ENCODE measurements at places on chromosomes 2 and 18.
A peak's percentile ranks its signal among the peaks of the same experiment; 100 is the strongest.

DNA sequence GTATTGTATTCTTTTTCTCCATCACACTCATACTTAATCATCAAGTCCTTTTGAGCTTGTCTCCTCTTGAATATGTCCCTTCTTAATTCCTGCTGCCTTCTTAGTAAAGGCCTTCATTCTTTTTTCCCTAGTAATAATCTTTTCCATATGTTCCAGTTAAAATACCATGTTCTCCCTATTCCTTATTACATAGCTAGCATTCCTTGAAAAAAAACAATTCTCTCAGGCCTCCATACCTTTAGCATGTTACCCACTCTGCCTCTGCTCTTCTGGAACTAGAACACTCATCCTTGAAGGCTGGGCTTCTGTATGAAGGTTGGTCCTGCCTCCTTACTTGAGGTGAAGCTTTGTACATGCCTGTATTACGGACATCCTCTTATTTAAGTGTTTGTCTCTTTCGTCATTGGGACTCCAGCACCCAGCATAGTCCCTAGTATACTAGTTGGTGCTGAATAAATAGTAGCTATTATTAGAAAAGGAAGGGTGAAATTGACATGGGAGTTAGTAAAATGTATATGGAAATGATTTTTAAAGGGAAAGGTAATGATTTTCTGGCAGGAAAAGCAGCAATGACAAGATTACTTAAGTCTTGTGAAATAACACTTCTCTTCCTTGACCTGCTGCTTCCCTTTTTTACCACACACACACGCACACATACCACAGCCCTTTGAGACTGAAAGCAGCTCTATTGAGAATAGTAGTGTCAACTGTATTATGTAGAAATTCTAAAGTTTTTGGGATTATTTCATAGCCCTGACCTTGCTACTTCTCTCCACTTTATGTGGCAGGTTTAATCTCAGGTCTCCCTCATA is 45.6 kb downstream of the REL start:
- DNase-seq: no peak

- DNase-seq: no peak
Observed at GRCh38 chr2:210620456-210620855, 64.1 kb downstream of the CPS1 start.

GRCh38 chr2:168717790-168718502 is 84.5 kb upstream of the NOSTRIN start:
- no peak for DNase-seq

DNA sequence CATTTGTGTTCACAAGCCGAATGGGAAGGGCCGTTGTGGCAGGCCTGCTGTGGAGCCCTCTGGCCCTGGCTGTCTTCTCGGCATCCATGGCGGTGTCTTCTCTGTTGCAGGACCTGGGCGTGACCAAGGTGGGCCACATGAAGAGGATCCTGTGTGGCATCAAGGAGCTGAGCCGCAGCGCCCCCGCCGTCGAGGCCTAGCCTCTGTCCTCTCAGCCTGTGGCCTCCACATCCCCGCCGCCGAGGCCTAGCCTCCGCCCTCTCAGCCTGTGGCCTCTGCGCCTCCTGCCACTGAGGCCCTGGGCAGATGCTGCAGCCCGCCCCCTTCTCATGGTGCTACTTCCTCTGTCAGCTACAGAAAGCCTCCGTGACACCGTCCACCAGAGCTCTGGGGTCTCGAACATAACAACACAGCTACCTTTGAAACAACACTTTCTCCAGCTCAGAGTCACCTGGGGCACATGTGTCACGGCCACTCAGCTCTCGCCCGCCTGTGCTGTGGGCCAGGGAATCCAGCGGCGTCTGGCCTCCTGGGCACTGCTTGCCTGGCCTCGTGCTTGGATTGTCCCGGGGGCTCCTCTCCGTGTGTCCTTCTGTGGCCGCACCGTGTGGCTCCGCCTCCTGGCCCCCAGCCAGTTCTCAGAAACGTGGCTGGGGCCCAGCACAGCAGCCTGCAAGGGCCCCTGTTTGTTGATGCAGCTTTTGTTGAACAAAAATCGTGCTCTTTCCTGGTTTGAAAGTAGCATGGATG is 97.1 kb downstream of the USP40 start:
- DNase-seq: no peak

DNA sequence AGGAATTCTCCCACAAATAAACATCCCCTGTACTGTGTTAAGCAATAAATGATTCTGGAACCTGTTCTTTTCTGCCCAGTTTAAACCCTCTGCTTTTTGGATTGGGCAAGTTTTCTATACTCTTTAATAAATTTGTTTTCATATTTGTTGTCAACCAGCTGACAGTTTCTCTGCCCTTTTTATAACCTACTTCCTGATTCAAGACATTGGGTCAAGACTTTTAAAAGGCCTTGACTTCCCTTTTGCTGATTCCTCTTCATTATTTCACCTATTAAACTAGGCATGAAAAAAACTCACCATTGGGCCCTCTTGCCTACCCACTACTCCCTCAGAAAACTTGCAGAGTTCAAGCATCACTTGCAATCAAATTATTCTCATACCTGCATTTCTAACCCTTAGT is 459.5 kb downstream of the ARHGAP15 start:
- DNase-seq: no peak

DNA sequence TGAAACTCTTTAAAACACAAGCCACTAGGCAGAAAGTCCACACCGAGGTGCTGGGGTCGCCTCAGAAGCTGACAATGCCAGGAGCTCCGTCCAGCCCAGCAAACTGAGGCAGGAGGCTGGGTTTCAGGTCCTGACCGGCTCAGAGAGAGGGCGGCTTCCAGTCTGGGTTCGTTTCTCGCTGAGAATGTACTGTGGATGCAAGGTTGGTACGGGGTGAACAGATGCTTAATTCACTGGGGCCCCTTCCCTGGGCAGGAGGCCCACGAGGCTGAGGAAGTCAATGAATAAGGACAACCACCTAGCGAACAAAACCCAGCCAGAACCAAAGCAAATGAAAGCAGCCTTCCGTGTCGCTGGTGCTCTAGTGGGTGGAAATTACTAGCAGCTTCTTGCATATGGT is 142.0 kb downstream of the RTP5 start:
- DNase-seq: no peak

DNA sequence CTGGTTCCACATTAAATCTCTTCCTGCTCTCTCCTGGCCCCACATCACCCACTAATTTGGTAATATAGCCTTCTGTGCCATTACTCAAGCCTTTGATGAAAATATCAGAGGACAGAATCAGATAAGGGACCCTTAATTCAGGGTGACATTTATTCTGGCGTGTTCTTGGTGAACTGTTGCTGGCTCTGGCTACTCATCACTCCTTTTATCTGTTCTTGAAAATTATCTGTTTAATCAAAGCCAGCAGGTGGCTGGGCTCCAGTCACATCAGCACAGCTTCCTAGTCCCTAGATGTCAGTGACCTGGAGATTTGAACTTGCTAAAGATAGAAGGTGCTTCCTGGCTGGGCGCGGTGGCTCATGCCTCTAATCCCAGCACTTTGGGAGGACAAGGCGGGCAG is 26.9 kb upstream of the SLC35F6 start:
- DNase-seq: no peak

DNA sequence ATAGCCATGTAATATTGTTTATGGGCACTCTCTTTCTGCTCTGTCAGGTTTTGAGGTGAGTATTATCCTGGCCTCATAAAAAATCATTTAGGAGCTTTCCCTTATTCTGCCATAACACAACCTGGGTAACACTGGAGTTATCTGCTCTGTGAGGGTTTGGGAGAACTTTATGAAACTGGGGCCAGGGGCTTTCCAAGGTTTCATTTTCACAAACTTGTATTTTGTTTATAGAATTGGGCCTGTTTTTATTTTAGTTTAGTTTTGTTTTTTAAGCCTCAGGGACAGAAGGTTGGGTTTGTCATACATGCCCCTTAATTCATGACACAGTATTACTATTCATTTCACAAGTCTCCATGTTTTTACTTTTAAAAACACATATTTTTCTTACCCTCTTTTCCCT is 83.5 kb downstream of the IRS1 start:
- DNase-seq: no peak

- no peak for DNase-seq
Observed at GRCh38 chr2:72745679-72746368, 80.0 kb downstream of the EXOC6B start.

GRCh38 chr2:11980809-11981208 is 234.4 kb downstream of the LPIN1 start:
- DNase-seq: no peak

DNA sequence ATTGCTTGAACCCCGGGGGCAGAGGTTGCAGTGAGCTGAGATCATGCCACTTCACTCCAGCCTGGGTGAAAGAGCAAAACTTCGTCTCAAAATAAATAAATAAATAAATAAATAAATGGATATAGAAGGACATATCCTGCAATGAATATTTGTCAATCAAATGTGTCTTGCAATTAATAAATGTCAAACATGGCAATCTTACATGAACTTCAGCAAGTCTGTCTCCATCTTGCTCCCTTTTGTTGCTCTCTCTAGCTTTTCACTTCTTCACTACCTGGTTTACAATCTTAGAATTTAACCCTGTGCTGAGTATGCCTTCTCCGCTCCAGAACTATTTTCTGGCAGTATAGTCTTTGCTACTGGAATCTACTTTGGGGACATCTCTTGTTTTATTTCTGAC is 3.3 kb upstream of the YES1 start:
- DNase-seq: no peak

DNA sequence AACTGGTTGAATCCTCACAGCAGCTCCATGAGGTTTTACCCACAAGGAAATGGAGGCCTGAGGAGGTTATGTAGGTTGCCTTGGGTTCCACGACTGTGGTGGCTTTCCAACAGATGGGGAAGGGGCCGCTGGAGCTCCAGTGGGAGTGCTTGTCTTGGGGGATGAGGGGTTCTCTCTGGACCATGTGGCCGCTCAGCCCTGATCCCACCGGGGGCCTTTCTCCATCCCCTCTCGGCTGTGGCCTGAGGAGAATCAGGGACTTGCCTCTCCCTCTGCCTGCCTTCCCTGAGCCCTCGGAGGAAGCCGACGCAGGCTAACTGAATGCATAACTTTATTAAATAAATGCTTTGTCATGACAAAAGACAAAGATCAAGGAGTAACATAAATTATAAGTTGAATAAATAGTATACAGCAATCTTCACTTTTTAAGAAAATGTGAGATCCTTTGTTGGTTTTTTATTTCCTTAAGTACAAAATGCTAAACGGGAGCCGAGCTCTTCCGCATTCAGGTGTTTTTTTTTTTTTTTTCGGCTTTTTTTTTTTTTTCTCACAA is 23.5 kb downstream of the IGFBP5 start:
- no peak for DNase-seq

GRCh38 chr18:3605954-3606443 is 156.0 kb downstream of the TGIF1 start:
- DNase-seq: no peak

GRCh38 chr2:65751408-65751807 is 319.0 kb upstream of the SPRED2 start:
- DNase-seq: no peak

DNA sequence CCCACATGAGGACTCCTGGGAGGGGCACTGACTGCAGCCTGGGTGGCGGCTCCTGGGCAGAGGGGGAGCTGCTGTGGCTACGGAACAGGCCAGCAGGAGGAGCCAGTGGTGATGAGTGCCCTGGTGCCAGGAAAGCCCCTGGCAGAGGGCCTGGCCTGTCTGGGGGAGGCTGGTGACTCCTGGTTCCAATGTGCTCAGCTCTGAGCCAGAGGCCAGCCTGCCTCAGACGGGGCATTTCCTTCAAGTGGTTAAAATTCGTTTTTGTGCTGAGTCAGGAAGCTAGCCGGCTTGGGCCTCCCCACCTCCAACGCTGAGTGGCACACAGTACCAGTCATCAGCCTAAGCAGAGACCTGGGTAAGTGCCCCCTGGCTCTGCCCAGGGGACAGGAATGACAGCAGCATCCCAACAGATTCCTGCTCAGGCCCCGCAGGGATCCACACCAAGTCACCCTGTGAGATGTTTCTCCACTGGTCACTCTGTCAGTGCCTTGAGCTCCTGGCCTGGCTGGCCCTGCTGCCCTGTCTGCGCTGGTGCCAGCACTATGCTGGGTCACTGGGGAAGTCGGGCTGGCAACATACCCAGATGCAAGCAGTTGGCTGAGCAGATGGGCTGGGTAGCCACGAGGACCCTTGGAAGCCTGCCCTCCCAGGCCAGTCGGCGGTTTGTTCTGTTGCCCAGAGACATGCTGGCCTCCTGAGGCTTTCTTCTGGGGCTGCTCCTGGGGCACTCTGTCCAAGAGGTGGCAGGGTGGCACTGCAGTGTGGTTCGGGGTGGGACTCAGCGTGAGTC is 7.1 kb upstream of the KLF11 start:
- DNase-seq: peak; percentile 22

DNA sequence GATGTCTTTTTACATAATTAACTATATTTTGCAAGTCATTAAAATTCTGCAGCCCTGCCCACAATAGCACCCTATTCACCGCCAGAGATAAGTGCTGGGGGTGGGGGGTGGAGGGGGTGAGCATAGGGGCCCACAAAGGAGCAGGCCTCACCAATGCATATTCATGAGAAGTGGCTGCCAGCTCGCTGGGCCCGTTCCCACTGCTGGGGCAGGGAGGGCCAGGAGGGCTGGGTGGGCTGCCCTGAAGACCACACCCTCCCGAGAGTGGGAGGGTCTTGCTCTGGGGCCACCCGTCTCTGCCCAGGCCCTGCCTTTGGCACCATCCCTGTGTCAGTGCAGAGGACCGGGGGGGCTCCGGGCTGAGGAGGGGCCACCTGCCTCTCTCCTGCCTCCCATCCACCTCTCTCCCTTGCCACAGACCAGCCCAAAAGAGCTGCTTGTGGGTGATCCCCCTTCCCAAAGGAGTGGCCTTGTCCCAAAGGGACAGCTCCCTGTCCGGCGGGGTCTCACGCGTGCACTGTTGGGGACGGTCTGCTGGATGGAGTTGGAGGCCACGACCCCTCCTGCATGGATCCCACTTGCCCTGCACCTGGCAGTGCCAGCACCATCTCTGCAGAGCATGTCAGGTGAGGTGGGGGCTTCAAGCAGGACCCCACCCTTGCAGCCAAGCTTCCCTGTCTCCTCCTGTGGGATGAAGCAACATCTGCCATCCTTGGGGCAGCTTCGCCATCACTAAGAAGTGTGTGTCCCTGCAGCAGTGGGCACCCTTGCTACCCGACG is 138.8 kb upstream of the GPC1 start:
- DNase-seq: no peak

GRCh38 chr18:8997634-8998033 is 104.9 kb upstream of the NDUFV2 start:
- DNase-seq: no peak

DNA sequence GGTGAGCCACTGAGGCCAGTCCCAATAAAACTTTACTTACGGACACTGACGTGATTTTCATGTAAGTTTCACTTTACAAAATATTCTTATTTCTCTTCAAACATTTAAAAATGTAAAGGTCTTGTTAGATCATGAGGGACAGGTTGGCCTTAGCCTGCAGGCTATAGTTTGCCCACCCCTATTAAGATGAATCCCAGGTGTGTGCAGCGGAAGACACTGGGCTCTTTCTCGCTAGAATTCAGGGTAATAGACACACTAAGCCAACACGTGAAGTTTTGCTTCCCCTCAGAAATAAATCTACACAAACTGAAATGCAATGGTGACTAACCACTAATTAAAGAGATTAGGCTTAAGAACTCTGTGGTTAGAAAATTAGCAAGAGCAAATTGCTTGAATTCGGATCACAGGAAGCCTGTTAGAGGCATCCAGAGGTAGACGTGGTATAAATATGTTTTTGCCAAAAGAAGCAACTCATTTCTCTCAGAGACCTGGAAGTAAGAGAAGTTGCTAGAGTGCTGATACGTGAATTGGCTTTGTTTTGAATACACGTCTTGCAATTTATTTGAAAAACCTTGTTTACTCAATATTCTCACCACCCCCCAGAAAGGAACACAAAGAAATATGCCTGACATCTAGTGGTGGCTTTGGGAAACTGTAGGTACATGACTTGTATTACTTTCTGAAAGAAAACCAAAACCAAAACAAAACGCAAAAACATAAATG is 151.6 kb downstream of the DTNB start:
- DNase-seq: no peak
